Stimulated activated CD4-positive, alpha-beta T cell treated with anti-CD3 and anti-CD28 coated beads, Interleukin-2, amount 100 ng/mL, for 48 hours (primary cell): ENCODE measurements at places on chromosomes 1 and 21.

GRCh38 chr1:16882986-16883385 lies 12.8 kb upstream of the RNU1-2 start:
- DNase-seq = no peak

DNA sequence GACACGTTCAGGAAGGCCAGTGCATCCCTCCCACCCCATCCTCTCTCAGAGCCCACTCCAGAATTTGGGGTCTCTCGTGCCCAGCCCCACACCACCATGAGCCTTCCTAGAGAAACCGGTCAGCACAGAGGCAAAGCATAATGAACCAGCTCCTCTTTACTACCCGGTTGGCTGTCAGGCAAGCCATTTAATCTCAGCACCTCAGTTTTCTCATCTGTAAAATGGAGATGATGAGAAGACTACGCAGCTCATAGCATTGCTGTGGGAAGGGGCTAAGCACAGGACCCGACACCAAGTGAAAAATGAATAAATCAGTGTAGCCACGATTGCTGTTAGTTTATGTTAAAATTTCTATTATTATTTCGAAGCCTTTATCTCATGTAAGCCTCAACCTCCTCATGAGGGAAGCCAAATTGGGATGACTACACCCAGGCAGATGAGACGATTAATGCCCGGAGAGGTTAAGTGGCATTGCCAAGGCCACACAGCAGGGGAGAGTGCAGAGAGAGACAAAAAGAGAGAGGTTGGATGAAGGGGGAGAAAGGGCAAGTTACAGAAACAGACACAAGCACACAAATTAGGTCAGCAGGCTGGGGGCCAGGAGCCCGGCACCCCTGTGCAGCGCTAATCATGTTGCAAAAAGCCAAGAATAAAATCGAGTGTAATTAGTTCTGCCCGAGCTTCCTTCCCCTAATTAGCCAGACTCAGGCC lies 25.7 kb downstream of the SDC3 start:
- DNase-seq = no peak

GRCh38 chr21:28342212-28342810 lies 650.4 kb downstream of the LTN1 start:
- no peak for DNase-seq

DNA sequence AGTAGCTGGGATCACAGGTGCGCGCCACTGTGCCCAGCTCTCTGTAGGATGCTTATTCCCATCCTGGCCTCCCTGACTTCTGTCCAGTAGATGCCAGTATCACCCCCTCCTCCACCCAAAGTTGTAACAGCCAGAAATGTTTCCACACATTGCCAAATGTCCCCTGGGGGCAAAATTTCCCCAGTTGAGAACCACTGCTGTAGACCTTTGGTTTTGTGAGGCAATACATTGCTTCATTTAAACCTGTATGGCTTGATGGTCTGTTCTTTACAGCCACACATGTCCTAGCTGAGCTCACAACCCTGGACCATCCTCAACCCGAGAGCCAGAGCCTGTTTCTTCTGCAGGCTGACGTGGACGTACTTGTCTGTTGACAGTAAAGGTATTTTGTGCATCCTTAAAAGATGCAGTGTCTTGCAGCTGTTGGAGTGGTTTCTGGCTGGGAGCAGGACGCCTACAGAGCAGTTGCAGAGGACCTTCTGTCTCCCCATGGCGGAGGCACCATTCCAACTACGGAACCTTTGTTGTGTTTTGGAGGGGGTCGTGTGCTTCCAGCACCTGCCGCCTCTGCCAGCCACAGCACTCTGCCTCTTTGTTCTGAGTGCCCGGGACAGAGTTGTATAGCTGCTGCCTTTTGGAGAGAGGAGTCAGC lies 26.6 kb downstream of the DOP1B start:
- no peak for DNase-seq

- DNase-seq = no peak
These were observed 47.7 kb downstream of the ELAVL4 start for GRCh38 chr1:50156241-50157010.

- no peak for DNase-seq
These were observed 60.6 kb upstream of the CD1D start for GRCh38 chr1:158119976-158120653.

GRCh38 chr1:200410566-200410878 lies 686 bp upstream of the ZNF281 start:
- no peak for DNase-seq

DNA sequence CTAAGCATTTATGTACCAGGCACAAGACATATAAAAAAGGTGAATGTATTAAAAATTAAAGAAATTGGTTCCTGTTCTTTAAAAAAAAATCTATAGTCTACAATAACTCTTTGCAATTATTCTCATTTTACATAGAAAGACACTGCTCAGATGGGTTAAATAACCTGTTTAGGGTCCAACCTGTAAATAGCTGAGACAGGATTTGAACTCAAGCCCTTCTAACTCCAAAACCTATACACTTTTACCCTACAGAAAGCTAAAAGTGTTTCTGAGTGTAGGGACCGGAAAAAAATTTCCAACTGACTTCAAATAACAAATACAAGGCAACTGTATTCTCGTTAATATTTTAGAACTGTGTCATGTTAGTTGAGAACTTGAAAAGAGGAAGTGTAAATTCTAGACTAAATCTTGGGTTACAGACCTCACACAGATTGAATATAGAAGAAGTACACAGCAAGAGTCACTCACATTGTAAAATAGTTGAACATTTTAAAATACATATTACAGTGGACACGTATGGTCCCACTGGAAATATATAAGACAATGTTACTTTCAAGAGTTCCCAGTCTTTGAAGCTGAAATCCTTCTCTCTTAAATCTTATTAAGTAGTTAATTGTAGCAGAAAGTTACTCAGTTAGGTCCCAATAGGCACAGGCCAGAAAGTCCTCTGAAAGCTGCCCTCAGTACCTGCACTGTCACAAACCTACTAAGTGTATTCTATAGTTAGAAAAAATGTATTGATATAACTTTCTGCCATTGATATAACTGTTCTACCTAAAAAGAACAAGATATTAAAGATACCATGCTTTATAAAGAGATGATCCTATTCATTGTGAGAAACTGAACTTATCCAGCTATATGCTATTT lies 7.3 kb downstream of the EDEM3 start:
- no peak for DNase-seq

DNA sequence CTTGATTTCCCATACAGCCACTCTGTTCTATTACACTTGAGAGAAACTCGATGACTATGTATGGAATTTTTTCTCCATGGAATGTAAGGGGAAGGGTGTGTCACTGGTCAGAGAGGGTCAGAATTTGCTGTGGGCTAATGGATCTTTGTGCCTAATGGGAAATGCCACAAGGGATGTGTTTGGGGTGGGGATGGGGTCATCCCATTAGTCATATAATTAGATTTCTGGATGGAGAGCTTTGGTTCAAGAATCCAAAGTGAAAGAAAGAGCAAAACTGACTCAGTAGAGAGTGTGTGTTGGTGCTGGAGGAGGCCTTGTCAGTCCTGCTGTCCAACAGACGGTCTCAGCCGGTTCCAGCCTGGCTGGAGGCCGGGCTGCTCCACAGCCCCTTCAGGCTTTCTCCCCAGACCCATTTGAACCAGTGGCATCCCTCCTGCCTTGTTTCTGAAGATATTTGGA lies 86.4 kb downstream of the LAMC2 start:
- DNase-seq = no peak

DNA sequence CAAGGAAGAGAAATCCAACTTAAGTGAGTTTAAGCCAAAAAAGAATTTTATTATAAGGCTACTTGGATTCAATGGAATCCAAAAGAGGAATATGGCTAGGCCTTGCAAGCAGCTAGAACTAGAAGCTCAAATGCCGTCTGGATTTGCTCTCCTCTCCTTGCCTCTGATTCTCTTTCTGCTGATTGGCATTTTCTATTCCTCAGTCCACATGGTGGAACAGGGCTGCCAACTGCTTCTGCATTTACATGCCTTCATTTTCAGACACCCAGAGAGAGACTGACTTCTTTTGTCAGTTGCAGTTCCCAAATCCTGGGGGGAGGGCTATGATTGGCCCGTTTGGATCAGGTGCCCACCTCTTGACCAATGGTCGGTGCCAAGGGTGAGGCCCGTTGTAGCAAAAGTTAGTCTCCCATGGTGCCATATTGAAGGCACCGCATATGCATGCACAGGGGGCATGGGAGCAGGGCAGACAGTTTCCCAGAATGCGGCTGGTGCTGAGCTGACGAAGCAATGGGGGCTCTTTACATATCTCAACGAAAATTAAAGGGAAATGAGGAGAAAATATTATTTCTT lies 18.3 kb downstream of the ZBTB18 start:
- DNase-seq = no peak

GRCh38 chr1:80023358-80023757 lies 1016.8 kb upstream of the ADGRL4 start:
- no peak for DNase-seq

- peak; percentile 18 for DNase-seq
These were observed 1793.9 kb downstream of the NCAM2 start for GRCh38 chr21:22791986-22792560.

- no peak for DNase-seq
These were observed 54.8 kb downstream of the KIF21B start for GRCh38 chr1:200968469-200969410.

DNA sequence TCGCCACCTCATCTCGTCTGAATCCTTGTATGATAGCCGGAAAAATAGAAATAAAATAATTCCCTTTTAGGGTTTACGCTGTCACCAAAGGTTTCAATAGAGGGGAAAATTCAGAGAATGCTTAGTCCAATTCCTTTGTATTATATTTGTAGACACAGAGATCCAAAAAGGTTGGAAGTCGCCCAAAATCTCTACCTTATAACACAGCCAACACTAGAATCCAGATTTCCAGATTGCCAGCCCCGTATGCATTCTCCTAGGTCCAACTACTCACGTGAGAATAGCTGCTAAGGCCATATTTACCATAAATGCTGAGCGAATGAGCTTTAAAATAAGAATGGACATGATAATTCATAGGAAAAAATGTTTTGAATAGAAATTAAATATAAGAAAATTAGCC lies 124.5 kb downstream of the KCNK1 start:
- no peak for DNase-seq

- DNase-seq = peak; percentile 56
These were observed 73.1 kb upstream of the GJB5 start for GRCh38 chr1:34681480-34682451.

- no peak for DNase-seq
These were observed 23.4 kb downstream of the RD3 start for GRCh38 chr1:211468595-211468994.

DNA sequence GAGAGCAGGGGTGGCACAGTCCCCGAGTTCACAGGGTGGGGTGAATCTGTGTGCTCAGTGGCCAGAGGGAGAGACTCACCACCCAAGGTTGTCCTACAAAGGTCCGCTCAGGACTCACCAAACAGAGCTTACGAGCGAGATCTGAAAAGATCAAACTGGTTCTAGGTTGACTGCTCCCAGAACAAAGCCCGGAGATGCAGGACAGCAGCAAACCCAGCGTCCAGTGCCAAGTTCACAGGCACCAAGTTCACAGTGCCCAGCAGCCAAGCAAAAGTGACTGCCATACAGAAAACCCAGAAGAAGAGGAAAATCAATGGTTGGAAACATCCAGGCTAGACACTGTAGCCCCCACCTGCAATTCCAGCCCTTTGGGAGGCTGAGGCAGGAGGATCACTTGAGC lies 35.7 kb downstream of the AGPAT3 start:
- no peak for DNase-seq

DNA sequence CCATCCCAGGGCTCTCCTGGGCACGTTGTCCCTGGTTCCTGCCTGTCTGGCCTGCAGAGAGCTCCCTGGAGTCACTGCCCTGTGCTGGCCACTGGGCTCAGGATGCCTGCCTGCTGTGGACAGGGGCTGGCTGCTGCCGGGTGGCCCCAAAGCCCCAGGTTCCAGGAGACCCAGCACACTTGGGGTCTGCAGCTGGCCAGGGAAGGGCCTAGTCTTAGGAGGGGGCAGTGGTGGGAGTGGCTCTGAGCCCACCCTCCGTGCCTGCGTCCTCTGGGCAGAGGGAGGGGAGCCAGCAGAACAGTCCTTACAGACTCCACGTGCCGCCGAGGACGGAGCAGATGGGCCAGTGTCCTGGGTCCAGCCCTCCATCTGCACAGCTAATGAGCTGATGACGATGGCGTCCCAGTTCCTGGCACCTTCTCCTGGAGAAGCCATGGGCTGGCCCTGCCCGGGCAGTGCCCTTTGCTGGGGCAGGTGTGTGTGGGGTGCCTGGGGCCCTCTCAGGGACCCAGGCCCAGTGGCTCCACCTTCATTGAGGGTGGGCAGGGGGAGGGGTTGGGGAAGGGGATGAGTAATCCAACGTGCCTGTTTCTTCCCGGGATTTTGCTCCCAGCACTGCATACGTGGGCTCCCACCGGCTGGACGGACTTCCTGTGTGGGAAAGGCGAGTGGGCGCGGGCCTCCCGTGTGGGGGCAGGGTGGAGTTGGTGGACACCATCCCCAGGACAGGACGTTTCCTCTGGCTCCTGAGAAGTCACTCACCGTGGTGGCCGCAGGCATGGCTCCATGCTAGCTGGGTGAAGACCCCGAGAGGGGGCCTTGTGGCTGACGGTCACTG lies 6.8 kb upstream of the PLCH2 start:
- no peak for DNase-seq

DNA sequence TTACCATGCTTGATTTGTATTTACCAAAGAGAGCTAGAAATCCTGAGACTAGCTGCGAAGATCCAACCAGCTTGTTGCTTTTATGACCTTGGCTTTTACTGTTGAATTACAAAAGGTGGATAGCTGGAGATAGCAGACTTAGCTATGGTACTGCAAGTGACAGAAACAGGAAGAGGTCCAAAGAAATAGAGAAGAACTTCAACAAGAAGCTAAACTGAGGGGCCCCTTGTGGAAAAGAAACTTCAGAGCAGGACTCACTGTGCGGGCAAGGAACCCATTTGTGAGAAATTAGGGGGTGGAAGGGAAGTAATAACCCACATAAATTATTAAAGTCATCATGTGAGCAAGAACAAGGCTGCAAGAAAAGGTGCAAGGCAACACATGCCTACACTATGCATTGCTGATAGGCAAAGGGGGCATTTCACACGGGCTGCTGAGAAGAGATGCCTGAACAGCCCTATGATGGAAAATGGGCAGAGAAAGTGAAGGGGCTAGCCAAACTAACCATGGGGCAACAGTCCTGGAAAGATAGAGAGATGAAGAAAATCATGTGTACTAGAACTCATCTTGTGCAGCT lies 116.6 kb upstream of the PRDX6 start:
- DNase-seq = no peak

- DNase-seq = no peak
These were observed 3.8 kb downstream of the CCN1 start for GRCh38 chr1:85584264-85584781.

GRCh38 chr1:246831543-246831942 lies 100.2 kb downstream of the AHCTF1 start:
- no peak for DNase-seq

GRCh38 chr1:213231795-213232231 lies 180.8 kb downstream of the RPS6KC1 start:
- DNase-seq = no peak
